ENCODE measurements at places on chromosomes 5 and 9.

DNA sequence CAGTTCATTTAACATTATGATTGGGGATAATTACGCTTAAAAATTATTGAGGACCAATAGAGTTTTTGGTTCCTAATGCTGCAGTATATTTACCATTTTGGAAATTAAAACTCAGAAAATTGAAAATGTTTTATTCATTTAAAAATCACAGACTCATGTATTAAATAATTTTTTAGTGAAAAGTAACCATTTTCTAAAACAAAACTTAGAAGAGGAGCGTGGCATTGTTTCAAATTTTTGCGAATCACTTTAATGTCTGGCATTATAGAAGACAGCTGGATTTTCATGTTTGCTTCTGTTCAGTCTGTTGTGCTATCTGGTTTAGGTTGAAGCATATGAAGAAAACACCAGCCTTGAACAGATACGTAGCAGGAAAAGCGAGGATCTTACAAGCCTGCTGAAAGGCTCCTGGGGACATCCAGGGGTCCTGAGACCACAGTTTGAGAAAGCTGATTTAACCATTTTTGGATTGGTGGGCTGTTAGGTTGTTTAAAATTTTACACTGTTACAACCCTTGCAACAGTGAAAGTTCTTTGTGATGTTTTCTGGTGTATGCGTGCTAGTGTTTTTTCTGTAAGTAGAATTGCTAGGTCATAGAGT is 1.6 kb downstream of the ZFYVE16 start:
- DNase-seq, result peak; percentile 25

- no peak for DNase-seq
Observed at GRCh38 chr9:18184401-18184800, 289.6 kb upstream of the ADAMTSL1 start.

GRCh38 chr5:11084111-11084510 is 323.1 kb upstream of the DAP start:
- DNase-seq, result no peak

GRCh38 chr5:109701792-109702191 is 12.1 kb downstream of the MAN2A1 start:
- no peak for DNase-seq

- DNase-seq, result no peak
Observed at GRCh38 chr9:120740132-120740531, 25.9 kb upstream of the MEGF9 start.

GRCh38 chr5:96875791-96876291 is 459 bp upstream of the ERAP2 start:
- DNase-seq, result no peak
